Activated CD4-positive, alpha-beta T cell treated with anti-CD3 and anti-CD28 coated beads, Interleukin-2, amount 50 U/mL, for 1 hour (primary cell): ENCODE measurements at places on chromosomes 3 and 15.

- DNase-seq: no peak
These were observed 102.9 kb downstream of the LRRN1 start for GRCh38 chr3:3902161-3902560.

GRCh38 chr3:84165328-84165727 is 793.5 kb upstream of the CADM2 start:
- no peak for DNase-seq

GRCh38 chr3:192899540-192899982 is 18.1 kb downstream of the MB21D2 start:
- no peak for DNase-seq

DNA sequence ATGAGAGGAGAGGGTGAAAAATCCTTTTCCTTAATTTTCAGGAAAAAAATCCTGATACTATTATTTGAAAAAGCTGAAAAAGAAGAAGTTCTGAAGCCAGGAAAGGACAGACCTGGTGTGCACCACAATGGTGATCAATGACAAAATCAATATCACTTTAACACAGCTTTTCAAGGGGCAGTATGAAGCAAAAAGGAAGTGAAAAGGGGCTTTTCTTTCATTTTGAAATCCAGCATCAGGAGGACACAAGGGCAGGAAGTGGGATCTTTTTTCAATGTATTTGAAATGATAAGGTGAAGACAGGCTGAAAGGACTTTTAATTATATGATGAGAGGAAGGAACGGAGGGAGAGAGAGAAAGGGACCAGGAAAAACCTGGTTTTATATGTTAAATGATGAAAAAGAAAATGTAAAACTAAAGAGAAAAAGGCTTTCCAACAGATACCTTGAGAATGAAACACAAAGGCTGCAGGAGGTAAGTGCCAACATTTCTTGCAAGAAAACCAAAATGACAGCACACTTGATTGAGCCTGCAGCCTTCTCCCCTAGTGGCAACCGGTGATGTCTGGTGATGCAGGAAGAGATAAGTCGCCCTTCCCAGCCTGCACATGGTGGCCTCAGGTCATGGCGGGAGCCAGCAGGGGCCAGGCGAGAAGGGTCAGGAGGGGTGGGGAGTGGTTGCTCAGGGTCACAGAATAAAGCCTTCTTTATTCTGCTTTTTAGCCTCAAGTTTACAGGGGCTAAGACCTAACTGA is 236.7 kb upstream of the WNT5A start:
- DNase-seq: no peak

- no peak for DNase-seq
These were observed 9.2 kb upstream of the ATP2B2 start for GRCh38 chr3:10514407-10515069.

GRCh38 chr3:11134794-11135193 is 19.5 kb upstream of the HRH1 start:
- no peak for DNase-seq

GRCh38 chr15:48333540-48333939 is 2.3 kb downstream of the DUT start:
- DNase-seq: no peak
